ENCODE measurements at places on chromosomes 12 and 14.

DNA sequence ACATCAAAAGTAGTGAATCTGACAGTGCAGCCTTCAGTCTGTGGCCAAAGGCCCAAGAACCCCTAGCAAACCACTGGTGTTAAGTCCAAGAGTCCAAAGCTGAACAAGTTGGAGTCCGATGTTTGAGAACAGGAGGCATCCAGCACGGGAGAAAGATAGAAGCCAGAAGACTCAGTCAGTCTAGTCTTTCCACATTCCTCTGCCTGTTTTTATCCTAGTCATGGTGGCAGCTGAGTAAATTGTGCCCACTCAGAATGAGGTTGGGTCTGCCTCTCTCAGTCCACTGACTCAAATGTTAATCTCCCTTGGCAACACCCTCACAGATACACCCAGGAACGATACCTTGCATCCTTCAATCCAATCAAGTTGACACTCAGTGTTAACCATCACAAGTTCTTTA, 1255.4 kb downstream of the LRFN5 start:
- DNase-seq: no peak

- no peak for DNase-seq
These were observed 216.3 kb downstream of the C12orf42 start for GRCh38 chr12:103279444-103279843.

DNA sequence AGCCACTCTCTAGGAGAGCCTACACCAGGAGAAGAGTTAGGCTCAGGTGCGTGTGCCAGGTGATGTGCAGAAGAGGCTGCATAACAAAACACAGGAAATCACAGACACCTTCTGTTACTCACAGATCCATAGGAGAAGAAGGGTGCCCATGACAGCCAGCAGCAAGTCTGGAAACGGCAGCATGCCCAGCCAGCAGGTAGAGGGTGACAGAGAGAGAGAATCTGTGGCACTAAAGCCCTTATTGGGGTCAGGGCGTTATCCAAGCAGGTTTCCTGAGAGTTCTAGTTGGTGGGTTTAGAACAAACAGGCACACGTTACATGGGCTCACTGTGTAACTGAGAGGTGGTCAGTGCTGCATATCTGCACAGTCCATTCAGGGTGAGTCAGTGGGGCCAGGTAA, 14.9 kb upstream of the SLC8A3 start:
- DNase-seq: no peak

DNA sequence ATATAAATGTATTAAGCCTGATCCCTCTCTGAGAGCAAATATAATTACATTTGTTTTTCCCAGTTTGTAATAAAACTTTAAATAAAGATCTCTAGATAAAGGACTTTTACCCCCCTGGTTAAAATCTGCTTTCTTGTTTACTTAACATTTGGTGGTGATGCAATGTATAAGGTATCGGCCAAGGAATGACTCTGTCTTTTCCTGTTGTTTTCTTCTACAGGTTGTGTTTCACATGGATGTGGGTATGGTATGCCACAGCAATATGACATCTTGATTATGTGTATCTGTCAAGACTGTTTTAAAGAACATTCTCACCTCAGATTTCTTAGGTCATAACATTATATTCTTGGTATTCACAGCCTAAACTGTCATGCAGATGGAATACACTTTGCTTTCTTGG, 210.6 kb upstream of the NOVA1 start:
- DNase-seq: no peak

DNA sequence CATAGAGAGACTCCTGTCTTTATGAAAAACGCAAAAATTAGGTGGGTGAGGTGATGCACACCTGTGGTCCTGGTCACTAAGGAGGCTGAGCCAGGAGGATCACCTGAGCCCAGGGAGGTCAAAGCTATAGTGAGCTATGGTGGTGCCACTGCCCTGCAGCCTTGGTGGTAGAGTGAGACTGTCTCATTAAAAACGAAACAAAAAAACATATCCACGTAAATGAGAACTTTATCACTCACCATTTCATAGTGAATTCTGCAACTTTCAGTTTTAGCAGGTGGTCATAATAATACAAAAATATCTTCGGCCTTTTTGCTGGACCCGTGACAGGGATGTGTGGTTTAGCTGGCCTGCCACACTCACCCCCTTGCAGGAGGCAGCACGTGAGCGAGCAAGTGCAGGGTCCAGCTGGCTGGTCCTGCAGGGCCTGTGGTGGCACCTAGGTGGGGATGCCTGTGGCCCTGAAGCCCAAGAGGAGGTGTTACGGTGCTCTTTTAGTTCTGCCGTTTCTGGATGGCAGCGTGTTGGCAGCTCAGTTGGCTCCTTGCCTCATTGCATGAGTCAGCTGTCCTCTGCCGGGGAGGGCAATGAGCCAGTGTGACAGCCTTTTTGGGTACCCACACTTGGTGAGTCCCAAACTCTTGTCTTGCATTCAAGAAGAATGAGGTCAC, 1330.7 kb upstream of the TMEM132C start:
- no peak for DNase-seq

DNA sequence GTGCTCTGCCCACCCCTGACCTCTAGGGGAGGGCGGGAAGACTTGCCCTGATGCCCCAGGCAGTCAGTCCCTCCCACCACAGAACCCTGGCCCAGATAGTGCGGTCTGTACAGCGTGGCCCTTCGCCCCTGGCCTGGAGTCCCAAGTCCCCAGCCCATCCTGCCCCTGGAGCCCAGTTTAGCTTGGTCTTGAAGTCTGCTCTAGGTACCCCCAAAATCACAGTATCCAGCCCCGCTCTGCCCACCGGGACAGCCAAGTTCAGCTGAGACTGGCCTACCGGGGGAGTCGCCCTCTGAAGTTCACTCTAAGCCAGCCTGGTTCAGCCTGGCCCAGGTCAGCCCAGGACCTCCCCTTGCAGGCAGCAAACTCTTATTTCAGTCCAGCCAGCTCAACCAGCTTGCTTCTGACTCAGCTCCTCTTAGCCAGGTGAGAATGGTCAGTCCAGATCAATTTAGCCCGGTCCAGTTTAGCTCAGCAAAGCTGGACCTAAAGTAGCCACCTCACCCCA, 75.9 kb downstream of the TMEM121 start:
- no peak for DNase-seq

DNA sequence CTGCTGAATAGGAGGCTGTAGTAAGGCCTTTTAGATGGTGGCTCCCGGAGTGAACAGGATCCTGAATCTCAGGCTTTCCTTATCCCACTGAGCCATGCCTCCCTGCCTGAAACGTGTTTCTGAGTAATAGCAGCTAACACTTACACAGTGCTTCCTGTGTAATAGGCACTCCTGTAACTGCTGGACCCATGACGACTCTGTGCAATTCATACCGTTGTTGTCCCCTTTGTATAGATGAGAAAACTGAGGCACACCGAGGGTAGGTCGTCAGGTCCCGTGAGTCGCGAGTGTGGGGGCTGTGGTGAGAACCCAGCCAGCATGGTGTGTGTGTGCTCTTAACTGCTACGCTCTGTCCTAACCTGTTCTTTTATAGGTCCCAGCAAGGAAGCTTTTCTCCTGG, 193.6 kb downstream of the CACNA1C start:
- DNase-seq: no peak

GRCh38 chr14:33524244-33524643, 426.6 kb downstream of the EGLN3 start:
- no peak for DNase-seq

DNA sequence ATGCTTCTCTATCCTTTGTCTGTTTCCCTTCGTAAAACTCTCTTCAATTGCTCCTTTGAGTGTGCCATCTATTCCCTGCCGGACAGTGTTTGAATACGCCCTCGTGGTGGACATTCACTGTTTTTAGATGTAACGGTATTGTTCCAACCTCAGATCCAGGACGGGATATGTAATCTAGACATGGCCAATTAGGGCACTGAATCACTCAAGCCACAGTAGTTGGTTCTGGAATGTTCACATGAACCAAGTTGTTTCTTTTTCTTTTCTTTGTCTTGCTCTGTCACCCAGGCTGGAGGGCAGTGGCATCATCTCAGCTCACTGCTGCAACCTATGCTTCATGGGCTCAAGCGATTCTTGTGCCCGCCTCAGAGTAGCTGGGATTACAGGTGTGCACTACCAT, 204.2 kb upstream of the PLXNC1 start:
- DNase-seq: no peak

GRCh38 chr14:100156776-100157175, 2.7 kb downstream of the DEGS2 start:
- no peak for DNase-seq
